Stimulated activated CD4-positive, alpha-beta T cell treated with anti-CD3 and anti-CD28 coated beads, Interleukin-4, amount 100 ng/mL, for 48 hours (primary cell): ENCODE measurements at places on chromosomes 5 and 9.

DNA sequence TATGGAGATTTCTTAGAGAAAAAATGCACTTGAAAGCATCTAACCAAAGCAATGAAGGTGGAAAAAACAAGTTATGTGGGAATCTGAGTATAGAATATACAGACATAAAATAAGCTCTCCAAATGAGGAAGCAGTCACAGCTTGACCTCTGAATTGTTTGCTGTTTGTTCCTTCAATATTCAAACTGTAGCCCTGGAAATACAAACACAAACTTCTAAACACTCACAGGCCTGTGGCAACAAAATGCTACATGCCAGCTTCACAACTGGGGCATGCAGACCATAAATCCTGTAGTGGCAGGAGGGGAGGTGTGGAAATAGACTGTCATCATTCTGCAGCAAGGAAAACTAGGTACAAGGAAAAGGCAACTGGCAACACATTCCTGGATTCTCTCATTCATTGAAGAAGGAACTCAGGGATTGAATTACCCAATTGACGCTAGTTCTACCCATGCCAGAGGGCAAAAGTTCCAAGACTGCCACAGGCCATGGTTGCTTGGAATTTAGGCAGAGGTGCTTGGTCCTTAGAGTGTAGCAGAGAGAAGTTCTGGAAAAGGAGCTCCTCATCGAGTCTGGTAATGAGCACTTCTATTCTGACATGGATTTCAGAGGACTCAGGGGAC lies 349.6 kb downstream of the PDE4D start:
- no peak for DNase-seq

- peak; percentile 69 for DNase-seq
Measured at GRCh38 chr9:136978073-136978864, 965 bp downstream of the PTGDS start.

DNA sequence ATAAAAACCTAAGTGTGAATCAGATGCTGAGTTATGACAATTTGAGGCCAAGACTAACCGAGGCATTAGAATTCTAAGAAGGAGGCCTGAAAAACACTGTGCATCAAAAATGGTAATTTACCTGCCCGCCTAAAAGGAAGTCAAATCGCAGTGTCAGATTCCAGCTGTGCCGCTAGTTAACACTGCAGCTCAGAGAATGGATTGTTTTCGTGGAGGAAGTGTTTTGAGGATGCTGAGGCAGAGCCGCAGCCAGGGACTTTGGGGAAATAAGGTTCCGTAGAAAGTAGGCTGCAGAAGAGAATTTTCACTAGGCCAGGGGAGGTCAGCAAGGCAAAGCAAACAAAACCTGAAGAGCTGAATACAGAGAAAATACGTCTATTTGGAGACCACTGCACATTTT lies 226.4 kb upstream of the ISL1 start:
- no peak for DNase-seq

GRCh38 chr5:68884144-68884754 lies 209.6 kb upstream of the SLC30A5 start:
- DNase-seq: no peak

DNA sequence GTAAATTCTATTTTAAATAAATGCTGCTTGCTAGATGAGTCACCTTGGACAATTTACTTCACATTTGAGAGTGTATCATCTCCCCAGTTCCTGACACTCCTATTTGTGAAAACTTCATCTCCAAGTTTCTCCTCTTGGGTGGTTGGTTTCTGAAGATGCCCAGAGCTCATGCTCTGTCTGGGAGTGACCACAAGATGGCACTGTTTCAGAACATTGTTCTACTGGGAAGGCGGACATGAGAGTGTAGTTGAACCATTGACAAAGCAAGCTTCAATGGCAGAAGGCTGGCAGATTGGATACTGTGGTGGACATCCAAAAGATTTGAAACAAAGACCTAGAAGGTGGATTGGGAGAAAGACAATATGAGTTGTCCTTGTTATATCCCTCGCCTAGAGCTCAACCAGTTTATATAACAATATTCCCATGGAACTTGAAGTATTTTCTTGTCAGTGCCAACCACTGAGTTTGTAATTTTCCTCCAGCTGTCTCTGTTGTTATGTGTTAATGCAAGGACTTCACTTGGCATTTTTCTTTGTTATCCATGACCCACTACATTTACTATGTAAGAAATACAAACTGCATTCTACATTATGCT lies 234.3 kb upstream of the ANKH start:
- peak; percentile 3 for DNase-seq

- DNase-seq: no peak
Measured at GRCh38 chr9:23555851-23556250, 270.2 kb downstream of the ELAVL2 start.

GRCh38 chr5:14491015-14491915 lies 90.3 kb upstream of the OTULINL start:
- DNase-seq: no peak

DNA sequence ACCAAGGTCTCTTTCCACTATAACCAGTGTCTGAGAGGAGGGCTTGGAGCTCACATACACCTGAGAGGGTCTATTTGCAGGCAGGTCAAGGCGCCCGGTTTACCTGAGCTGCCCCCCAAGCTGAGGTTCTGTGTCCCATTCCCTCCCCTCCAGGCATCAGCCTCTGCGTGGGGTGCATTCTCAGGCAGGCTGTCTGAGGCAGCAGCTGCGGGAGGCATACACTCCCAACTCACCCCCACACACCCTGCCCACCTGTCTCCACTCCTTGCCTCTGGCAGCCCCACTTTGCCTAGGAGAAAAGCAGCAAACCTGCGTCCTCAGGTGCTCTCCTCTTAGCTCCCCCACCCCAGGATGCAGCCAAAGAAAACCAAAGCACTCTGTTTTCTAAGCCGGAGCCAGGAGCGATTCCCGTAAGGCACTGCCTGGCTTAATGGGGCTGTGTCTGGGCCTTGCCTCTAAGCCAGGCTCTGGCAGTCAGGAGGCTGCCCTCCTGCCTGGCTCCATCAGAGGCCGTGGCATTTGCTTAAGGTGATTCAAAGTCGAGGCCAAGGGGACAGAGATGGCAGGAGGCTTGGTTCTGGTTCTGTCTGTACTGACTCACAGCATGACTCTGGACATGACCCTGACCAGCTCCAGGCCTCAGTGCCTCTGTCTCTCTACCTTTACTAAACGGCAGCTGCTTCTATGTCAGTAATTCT lies 139.2 kb upstream of the TRIM32 start:
- DNase-seq: no peak

- DNase-seq: no peak
Measured at GRCh38 chr5:61417340-61417739, 85.3 kb downstream of the ZSWIM6 start.

- no peak for DNase-seq
Measured at GRCh38 chr5:72658761-72659540, 151.7 kb upstream of the ZNF366 start.

GRCh38 chr5:113367586-113367985 lies 67.2 kb downstream of the TSSK1B start:
- no peak for DNase-seq

- DNase-seq: no peak
Measured at GRCh38 chr5:58382131-58382534, 77.8 kb downstream of the PLK2 start.

GRCh38 chr9:70322096-70322495 lies 63.3 kb downstream of the SMC5 start:
- DNase-seq: no peak

- DNase-seq: peak; percentile 61
Measured at GRCh38 chr9:134391319-134392231, 65.3 kb downstream of the RXRA start.

- no peak for DNase-seq
Measured at GRCh38 chr9:5326893-5327548, 12.7 kb downstream of the RLN1 start.

DNA sequence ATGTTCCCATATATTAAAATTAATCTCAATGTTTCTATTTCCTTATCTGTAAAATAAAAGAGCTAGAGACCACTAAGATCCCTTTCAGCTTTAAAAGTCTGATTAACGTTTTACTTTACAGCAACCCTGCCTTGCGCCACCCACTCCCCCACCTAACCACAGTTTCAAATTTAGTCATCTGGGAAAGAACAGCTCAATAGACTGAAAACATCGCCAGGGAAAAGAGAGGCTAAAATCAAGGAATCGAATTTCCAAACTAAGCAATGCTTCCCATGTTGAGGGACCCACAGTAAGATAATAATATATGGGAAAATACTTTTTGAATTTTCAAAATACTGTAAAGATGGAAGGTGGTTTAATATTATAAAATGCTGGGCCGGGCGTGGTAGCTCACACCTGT lies 6.6 kb downstream of the SAXO1 start:
- no peak for DNase-seq

- DNase-seq: no peak
Measured at GRCh38 chr5:29039994-29040393, 2001.6 kb upstream of the CDH9 start.

DNA sequence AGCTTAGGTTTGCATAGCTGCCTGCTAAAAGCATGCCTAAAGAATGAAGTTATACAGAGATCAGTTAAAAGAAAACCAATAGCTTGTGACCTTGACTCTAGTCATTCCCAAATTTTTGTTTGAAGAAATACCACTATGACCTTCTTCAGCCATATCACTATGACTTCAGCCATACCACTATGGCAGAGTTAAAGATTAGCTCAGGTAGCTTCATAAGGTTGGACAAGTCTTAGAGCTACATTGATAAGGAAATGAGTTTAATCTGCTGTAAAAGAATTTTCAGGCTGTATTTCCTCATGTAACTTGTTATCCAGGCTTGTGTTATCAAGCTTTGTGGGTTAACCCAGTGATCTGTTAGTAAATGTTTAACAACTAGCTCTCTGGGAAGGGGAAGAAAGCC lies 30.7 kb downstream of the C6 start:
- no peak for DNase-seq

GRCh38 chr5:59598547-59598874 lies 295.0 kb downstream of the PDE4D start:
- DNase-seq: no peak

DNA sequence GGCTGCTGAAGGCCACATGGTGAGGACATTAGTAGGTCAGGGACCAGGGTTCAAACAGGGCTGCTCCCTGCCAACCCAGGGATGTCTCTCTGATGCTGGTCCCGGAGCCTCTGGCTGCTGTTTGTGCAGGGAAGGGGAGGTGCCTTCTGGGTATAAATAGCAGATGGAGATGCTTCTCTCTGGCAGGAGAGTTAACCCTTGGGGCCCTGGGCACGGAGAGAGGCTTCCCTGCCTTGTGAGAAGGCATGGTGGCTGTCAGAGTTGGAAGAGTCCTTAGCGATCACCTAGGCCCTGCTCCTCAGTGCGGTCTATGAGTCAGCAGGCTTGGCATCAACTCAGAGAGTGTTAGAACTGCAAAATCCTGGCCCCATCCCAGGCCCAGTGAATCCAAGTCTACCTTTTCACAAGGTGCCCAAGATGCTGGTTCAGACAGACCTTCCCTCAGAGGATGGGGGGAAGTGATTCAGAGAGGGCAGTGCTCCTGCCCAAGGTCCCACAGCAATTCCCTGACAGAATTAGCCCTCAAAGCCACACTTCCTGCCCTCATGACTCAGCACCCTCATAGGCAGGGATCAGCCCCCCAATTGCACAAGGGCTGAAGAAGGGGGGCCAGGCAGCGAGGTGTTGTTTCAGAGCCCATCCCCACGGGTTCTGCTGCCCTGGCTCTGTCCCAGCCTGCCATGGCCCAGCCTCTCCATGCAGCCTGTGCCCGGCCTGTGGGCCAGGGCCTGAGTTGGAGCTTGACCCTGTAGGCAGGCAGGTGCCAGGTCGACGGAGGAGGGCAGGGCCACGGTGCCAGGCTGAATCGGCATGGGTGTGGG lies 25.6 kb downstream of the CAMK2A start:
- no peak for DNase-seq

DNA sequence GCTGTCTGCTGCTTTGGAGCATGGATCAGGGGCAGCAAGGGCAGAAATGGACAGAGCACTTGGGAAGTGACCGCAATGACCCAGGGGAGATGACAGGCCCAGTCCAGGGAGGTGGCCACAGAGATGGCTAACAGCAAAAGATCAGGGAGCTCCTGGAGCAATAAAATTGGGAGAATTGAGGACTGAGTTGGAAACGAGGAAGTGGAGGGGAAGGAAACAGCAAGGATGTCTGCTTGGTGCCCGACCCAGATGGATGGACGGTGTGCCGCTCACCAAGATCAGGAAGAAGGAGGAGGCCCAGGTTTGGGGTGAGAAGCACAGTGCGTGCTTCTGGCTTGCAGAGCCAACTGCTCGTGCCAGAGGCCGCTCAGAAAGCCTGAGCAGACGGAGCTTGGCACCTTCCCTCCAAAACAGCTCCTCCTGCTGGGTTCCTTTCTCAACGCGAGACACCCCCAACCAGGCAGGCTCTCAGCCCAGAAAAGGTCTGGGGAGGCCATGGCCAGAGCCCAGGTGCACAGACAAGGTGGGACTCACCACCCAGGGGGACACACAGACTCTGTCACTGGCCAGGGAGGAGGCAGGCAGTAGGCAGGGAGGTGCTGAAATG lies 1.7 kb upstream of the SLC34A1 start:
- DNase-seq: no peak

GRCh38 chr5:132473019-132473531 lies 17.5 kb downstream of the IRF1 start:
- no peak for DNase-seq

DNA sequence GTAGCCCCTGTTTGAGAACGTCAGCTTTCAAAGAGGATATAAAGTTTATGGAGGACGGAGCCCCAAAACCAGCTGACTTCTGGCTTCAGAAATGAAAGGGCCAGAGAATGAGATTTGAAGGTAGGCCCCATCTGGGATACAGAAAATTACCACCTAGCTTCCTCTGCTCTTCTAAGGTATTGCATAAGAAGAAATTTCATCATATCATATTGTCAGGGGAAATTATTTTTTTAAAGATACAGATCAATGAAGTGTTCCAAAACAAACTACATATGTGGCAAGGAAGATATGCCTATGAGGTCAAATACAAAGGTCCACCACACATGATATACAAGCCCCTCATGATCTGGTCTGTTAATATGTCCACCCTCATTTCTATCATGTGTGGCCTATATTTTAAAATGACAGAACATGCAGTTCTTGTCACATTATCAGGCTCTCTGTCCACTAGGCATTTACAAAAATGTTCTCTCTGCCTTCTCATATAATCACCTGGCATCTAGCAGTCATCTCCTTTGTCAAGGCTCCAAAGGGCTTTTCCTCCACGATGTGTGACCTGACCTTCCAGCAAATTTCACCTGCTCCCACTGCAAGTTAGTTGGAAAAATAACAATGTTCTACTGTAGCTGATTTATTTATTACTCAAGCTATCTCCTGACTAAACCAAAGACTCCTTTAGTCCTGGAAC lies 83.1 kb downstream of the DPYSL3 start:
- DNase-seq: no peak

DNA sequence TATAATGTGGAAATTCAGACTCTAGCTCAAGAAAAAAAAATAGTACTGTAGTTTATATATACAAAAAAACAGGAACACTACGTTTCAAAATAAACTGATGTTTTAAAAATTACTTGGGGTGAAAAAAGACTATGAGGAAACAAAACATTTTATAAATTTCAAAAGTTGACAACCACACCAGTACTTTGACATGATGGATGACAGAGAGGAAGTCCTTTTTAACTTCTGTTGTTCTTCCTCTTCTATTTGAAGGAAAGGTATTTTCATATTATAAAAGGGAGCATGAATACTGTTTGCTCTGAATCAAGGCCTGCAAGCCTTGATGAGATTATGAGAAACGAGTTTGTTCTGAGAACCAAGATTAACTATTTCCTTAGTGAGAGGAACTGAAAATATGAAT lies 456.9 kb downstream of the TAF11L14 start:
- no peak for DNase-seq
